Thymus (tissue), 14 donors: ENCODE measurements at places on chromosomes 5 and 9.

- no peak for DNase-seq
Measured at GRCh38 chr5:16582081-16582480, 34.7 kb downstream of the RETREG1 start.

DNA sequence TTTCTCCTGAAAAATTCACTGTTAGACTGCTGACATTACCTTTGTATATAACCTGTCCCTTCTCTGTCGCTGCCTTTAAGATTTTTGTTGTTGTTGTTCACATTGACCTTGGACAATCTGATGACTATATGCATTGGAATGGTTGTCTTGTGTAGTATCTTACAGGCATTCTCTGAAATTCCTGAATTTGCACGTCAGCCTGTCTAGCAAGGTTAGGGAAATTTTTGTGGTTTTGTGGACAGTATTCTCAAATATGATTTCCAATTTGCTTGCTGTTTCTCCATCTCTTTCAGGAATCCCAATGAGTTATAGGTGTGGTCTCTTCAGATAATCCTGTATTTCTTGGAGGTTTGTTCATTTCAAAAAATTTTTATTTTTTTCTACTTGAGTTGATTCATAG is 140.8 kb downstream of the PRR16 start:
- no peak for DNase-seq

DNA sequence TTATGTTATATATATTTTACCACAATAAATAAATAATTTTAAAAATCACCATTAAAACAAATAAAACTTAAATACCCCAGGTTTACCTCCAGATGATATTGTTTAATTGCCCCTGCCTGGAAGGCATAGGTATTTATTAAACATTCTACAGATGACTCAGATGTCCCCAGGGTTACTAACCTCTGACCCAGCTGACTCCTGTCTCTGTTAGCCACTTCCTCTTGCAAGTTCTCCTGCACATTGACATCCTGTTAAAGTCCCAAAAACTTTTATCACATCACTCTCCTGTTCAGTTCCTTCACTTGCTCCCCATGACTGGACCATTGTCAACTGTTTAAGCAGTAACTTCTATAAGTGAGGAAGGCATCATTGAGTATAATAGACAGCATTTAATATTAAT is 37.0 kb upstream of the RAB3C start:
- DNase-seq, result no peak

GRCh38 chr9:36092509-36093215 is 43.9 kb upstream of the GLIPR2 start:
- DNase-seq, result no peak

DNA sequence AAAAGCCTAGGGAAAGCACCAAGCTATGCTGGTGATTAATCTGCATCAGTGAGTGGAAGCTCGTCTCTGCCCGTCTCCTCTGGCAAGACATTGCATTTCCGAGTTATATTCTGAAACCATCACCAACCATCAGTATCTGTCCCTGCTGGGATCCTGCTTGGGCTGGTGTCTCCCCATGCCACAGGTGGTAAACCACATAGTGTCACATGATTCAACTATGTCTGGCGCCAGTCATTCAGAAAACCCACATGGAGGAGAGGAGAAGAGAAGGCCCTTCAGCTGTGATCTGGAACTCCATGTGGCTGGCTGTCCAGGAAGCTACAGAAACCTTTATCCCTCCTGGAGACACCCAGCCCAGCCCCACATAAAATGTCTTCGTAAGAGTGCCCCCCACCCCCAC is 4.8 kb downstream of the IL9 start:
- no peak for DNase-seq

DNA sequence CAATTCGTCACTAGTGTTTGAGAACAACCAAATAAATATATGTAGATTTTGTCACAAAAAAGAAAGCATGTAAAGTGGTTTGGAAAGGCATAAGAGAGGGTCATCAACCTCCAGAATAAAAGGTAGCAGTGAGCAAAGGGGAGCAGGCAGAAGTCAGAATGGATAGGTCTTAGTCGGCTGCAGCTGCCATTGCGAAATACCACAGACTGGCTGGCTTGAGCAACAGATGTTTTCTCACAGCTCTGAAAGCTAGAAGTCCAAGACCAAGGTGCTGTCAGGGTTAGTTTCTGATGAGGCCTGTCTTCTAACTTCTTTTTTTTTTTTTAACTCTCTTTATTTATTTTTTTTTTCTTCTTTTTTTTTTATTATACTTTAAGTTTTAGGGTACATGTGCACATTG is 208.1 kb upstream of the PIK3R1 start:
- DNase-seq, result no peak

GRCh38 chr5:177546258-177546741 is 8.1 kb downstream of the FAM193B start:
- no peak for DNase-seq

DNA sequence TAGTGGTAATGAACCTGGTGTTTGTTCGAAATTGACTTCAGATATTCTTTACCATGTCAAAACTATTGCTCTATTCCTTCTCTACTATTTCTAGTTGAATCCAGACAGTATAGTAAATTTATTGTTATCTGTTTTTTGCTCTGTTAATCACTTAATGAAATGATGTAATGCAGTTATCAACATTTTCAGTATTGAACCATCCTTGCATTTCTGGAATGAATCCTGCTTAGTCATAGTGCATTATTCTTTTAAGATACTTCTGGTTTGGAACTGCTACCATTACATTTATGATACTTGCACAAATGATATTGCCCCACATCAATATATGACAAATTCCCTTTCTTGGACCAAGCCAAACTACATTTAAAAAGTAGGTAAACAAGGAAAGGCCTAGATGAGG is 554.0 kb upstream of the KLF4 start:
- no peak for DNase-seq

GRCh38 chr5:170338291-170338690 is 40.7 kb upstream of the LCP2 start:
- DNase-seq, result no peak

DNA sequence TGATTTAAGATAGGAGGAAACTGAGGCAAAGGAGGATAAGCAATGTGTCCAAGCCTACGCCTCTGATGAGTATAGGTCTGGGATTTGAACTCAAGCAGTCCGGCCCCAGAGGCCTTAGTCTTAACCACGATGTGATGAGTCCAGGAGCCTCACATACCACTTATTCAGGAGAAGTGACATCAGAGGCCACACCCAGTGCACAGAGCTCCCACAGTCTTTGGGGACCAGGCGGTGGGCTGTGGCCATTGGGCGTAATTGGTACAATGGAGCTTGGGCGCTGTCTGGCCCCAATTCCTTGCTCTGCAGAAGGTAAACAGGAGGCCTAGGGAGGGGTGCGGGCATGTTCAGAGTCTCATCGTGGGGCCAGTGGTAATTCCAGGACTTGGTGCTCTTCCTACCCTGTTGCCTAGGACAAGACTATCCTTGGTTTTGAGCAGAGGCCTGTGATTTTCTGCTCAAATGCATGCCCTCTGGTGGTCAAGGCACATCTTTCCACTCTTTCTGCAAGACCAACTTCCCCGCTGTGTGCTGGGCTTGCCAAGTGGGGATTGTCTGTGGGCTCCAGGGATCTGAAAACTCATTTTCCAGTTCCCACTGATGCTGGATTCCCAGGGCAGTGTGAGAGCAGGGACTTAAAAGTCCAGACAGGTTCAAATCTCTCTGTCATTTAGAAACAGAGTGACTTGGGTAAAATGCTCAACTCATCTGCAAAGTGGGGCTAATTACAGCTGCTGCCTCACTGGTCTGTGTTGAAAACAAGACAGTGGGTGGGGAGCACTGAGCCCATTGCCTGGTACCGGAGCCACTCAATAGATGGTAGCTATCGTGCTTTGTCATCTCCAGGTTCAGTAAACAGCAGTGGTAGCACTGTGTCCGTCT is 15.8 kb downstream of the NDST1 start:
- no peak for DNase-seq

DNA sequence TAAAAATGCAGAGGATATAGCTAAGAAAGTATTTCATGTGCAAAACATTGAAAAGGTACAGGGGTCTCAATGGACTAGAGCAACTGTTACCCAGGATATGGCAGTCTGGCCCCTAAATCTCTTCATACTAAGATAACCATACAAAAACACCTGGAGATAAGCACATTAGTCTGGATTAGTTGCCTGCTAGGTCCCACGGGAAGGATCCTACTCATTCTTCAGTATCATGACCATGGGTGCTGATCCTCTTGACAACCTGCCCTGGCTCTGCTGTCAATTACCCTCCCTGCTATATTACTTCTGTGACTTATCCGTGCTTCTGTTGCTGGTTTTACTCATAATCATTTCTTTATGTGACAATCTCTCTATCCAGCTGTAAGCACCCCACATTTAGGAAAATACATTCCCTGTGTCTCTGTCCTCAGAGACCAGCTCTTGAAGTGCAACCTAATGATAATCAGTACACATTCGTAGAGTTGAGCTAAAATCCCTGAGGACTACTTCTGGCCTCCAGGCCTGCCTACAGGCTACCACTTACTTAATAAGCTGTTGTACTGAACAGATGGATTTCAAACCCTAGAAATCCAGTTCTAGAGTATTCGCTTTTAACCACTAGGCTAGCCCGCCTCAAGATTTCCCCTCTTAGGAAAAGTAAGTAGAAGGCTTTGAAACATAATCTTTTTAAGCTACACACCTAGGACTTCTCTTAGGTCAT is 190.5 kb upstream of the OR13F1 start:
- DNase-seq, result no peak

- no peak for DNase-seq
Measured at GRCh38 chr5:153352685-153353219, 137.7 kb upstream of the GRIA1 start.

DNA sequence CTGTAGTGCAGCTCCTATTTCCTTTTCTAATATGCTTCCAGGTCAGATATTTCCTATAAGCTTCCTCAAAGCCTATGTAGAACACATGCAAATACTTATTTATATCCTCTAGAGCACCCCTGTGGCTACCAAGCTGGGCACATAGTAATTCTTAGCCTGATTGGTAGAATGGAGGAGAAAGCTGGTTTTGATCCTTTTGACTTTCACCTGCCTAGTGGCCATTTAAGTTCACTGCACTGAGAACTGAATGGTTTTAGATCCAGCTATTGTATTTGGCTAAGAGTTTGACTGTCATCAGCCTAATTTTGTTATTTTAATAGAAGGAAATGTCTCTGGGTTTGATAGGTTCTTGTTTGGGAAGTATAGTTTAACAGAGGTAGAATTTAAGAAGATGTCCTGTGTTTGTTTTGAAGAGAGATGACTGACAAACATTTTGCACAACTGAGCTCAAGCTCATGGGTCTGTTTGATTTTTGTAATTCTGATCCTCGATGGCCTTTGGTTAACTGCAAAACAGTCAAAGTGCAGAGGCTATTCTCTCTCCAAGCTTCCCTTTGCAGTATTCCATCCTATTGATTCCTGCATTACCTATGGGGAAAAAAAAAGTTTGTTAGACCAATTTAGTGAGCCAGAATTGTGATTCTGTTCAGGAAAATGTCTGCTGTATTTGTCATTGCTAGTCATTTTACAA is 85.4 kb downstream of the KCNN2 start:
- DNase-seq, result no peak

- no peak for DNase-seq
Measured at GRCh38 chr5:77643654-77644370, 5.3 kb upstream of the OTP start.

DNA sequence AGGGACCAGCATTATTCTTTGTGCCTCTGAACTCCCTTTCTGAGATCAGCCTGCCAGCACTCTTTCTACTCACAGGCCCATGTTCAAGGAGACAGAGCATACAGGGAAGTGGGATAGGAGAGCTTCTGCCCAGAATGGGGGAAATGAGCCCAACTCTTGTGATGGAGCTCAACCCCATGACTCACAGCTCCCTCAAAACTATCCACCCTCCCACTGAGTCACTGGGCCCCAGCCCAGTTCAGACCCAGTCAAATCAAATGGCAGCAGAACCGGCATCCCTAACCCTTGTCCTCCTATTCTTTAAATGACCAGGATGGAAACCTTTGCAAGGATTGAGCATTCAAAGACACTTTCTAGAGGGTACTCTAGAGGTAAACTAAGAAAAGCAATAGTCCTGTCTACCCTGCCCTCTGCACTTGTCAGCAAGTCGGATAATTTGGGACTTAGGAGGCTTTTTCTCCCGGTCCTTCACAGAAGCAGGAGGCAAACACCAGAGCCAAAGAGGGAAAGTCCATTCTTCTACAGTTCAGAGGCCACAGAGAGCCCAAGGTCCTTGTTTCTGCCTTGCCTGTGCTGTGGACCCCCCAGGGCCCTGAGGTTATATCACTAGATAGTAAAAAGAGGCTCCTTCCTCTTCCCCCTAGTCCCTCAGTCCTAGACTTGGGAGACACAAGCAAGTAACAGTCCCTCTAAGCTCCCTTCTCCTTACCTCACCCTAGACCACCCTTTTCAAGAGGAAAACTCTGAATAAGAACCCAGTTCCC is 3.2 kb downstream of the ATOSB start:
- DNase-seq, result no peak

- no peak for DNase-seq
Measured at GRCh38 chr9:7894231-7894630, 94.7 kb upstream of the DMAC1 start.

DNA sequence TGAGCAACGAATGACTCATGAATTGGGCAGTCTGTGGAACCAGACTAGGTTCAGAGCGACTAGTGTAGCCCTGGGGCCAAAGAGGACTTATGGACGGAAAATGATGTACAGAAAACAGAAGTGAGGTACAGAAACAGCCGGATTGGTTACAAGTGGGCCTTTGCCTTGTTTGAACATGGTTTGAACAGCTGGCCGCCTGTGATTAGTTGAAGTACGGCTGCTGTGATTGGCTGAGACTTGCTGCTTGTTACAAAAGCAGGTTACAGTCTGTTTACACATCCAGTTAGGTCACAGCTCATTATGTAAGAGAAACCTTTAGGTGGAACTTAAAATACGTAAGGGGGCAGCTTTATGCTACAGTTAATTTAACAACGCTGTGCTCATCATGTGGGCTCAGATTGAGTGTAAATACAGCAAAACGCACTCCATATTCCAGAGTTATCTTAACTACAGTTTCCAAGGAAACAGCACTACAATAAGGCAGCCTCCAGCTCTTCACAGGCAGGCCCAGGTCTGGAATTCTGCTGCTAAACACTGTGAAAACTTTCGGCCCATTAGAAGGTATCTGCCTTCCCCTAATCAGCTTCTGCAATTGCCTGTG is 6.5 kb downstream of the AMACR start:
- no peak for DNase-seq
